ENCODE measurements at places on chromosomes 5 and 9.

DNA sequence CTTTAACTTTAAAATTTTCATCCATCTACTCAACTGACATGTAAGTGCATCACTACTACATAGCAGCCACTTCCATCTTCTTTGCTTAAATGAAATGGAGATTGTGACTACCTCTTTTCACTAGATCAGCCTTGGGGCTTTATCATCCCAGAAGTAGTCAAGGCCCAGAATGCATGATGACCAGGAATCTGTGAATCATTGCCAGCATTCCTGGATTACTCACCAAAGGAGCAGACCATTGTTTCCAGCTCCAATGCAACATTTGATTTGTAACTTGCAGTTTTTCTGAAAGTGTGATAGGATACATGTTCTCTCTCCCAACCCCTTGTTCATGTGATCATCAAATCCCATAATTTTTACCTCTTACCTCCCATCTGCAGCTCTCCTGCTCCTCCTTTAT lies 65.1 kb downstream of the PLPPR1 start:
- no peak for DNase-seq

- DNase-seq, result no peak
Measured at GRCh38 chr5:82106756-82107155, 134.9 kb downstream of the ATG10 start.

DNA sequence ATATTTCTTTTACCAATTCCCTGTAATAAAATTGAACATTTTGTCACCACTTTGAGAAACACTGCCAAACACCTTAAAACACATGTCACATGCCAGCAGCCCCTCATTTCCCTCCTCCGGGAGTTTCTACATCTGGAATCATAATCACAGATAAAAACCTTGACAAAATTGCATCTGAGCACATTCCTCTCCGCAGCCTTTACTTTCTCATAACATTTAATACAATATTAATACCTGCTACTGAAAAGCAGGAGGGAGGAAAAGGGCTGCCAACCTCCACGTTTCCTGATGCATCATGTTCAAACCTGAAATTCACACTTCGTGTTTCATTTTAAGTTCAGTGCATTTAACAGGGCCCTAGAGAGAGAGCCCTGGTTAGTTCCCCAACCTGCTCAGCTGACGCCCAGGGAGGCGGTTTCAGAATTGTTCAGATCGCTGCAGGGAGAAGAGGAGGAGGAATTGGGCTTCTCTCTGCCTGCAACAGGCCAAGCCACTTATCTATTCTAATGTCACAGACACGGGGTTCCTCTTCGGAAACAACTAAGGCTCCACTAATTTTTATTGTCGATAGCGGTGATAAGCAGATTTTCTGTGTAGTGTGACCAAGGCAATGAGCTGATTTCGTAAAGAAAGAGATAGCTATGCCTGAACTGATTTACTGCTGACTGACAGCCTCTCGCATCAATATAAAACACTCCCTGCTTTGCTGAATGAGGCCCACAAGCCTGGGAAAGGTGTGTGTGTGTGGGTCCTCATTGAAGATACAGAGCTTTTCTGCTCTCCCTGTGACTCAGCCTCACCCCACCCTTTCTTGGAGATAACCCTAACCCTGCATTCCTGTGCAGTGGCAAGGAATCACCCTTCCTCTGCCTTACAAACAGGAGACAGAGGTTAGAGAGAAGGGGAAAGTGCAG lies 4.9 kb upstream of the LHX2 start:
- peak; percentile 76 for DNase-seq

- DNase-seq, result no peak
Measured at GRCh38 chr9:4327504-4328191, 27.8 kb upstream of the GLIS3 start.

DNA sequence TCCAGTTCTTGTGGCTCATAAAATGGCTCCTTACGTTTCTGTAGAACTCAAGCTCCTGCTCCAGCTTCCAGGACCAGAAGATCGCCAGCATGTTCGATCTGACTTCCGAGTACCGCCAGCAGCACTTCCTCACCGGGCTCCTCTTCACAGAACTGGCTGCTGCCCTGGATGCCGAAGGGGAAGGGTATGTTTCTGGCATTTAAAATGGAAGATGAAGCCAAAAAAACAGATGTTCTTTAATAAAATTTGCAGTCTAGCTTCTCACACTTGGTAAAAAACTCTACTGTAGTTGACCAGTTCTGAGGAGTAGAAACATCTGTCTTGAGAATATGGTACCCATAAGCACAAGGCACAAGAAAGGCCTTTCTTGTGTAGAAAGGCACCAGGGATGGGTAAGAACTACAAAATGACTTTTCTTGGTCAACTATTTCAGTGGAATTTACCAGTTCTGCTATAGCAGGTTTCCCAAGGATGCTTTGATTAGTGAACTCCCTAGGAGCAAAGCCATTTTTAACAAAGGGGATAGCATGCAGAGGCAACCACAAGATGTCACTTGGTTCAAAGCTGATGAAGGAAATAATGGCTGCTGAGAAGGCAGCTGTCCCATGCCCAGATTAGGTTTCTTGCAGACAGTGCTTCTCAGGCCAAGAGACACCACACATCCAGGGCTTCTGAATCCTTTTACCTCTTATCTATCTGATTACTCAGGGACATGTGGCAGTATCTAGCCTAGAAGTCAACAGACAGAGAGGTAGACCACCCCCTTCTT lies 192.4 kb downstream of the DOCK8 start:
- DNase-seq, result no peak

GRCh38 chr5:23385036-23385435 lies 122.4 kb upstream of the PRDM9 start:
- DNase-seq, result no peak

Data from suppressor macrophage treated with lipopolysaccharide for 4 hours (primary cell).